ENCODE measurements at places on chromosomes 2 and 18.

GRCh38 chr2:196205881-196206435 lies 34.6 kb upstream of the STK17B start:
- DNase-seq: no peak

GRCh38 chr2:109419960-109420370 lies 193.8 kb downstream of the SEPTIN10 start:
- no peak for DNase-seq

DNA sequence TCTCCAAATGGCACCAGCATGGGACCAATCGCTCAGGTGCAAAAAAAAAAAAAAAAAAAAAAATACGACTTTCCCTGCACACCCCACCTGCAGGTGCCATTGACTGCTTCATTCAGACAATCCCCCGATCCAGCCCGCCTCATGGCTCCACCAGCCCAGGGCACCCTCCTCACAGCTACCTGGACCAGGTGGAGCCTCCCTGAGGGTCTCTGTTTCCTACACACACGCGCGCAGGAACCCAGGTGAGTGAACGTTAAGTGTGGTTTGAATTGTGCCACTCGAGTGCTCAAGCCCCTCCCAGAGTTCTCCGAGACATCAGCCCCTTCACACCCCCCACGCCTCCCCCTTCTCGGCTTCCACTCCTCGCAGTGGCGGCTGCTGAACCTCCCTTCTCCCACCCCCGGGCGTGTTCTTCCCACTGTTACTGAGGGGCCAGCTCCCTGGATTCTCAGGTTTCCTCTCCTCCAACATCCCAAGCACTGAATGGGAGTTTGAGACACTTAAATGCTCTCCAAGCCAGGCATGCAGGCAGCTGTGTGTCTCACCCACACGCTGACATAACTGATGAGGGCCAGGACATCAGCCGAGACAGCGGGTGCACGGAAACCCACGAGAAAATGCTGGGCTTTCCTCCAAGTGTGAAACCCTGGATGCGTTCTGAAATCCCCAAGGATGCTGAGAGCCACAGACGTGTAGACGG lies 88.8 kb upstream of the SNTG2 start:
- no peak for DNase-seq

DNA sequence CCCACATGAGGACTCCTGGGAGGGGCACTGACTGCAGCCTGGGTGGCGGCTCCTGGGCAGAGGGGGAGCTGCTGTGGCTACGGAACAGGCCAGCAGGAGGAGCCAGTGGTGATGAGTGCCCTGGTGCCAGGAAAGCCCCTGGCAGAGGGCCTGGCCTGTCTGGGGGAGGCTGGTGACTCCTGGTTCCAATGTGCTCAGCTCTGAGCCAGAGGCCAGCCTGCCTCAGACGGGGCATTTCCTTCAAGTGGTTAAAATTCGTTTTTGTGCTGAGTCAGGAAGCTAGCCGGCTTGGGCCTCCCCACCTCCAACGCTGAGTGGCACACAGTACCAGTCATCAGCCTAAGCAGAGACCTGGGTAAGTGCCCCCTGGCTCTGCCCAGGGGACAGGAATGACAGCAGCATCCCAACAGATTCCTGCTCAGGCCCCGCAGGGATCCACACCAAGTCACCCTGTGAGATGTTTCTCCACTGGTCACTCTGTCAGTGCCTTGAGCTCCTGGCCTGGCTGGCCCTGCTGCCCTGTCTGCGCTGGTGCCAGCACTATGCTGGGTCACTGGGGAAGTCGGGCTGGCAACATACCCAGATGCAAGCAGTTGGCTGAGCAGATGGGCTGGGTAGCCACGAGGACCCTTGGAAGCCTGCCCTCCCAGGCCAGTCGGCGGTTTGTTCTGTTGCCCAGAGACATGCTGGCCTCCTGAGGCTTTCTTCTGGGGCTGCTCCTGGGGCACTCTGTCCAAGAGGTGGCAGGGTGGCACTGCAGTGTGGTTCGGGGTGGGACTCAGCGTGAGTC lies 7.1 kb upstream of the KLF11 start:
- no peak for DNase-seq

- no peak for DNase-seq
These were observed 15.3 kb downstream of the ID2 start for GRCh38 chr2:8697190-8697589.
